HepG2 (cell line): ENCODE measurements at places on chromosomes 7 and 10. TPM values are rescaled to one million over a fixed set of nuclear protein-coding genes. Genes with fewer than 3 reads are reported as not detected.

Gene ELN
- 0.08 and 0.15 TPM in 2 replicates for total RNA-seq

Gene MOGAT3
- total RNA-seq: 5.5 and 22.5 TPM in 2 replicates

Gene TECPR1
- 6.3 and 8.3 TPM in 2 replicates for total RNA-seq

Gene LIPJ
- total RNA-seq: not detected in 2 replicates

Gene VAX1
- not detected in 2 replicates for total RNA-seq

DNA sequence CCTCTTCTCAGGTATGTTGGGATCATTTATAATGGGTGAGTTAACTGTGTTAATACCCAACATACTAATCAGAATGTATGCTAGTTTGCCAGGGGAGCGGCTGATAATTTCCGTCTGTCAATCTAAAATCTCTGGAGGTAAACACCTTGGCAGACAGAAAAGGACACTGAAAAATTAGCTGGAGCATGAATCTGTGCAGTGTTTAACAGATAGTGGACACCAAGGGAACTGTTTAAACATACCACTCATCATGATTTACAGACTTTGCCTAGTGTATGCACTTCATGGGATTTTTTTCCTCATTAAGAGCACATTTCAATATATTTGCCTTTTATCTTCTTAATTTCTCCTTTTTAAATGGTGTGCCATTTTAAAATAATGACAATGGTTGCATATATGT is 68.2 kb downstream of the SLC13A1 start:
- H3K27ac ChIP-seq: no peak overlapping the region
- no peaks in the 10 kb centered on the region for H3K4me1 ChIP-seq
- no peaks in the 10 kb centered on the region for H3K36me3 ChIP-seq
- DNase-seq: no peak

DNA sequence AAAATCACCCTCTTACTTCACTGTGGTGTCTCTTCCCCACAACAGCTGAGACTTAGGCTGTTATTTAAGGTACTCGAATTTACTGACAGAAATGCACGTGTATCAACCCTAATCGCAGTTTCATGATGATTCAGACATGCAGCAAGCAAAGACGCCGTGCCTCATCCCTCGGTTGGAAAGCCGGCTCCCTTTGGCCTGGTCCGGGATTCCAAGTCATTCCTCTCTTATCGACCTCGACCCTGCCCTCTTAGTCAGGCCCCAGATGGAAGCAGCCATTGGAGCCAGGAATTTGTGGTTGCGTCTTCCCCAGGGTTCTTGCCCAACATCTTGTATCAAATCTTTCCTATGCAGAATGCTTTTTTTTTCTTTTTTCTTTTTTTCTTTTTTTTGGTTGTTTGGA is 229.5 kb downstream of the GATA3 start:
- peaks cover 1% of the 10 kb centered on the region; the same call in 1 of the 2 replicates for H3K27me3 ChIP-seq
- H3K27ac ChIP-seq: no peak overlapping the region
- no peak for DNase-seq
- no peaks in the 10 kb centered on the region for H3K4me1 ChIP-seq

- H3K4me1 ChIP-seq: no peaks in the 10 kb centered on the region
- H3K36me3 ChIP-seq: no peaks in the 10 kb centered on the region
- DNase-seq: no peak
- no peaks in the 10 kb centered on the region for H3K27me3 ChIP-seq
- no peak overlapping the region for H3K27ac ChIP-seq
Observed at GRCh38 chr7:87027900-87028299, 31.6 kb downstream of the ELAPOR2 start.

DNA sequence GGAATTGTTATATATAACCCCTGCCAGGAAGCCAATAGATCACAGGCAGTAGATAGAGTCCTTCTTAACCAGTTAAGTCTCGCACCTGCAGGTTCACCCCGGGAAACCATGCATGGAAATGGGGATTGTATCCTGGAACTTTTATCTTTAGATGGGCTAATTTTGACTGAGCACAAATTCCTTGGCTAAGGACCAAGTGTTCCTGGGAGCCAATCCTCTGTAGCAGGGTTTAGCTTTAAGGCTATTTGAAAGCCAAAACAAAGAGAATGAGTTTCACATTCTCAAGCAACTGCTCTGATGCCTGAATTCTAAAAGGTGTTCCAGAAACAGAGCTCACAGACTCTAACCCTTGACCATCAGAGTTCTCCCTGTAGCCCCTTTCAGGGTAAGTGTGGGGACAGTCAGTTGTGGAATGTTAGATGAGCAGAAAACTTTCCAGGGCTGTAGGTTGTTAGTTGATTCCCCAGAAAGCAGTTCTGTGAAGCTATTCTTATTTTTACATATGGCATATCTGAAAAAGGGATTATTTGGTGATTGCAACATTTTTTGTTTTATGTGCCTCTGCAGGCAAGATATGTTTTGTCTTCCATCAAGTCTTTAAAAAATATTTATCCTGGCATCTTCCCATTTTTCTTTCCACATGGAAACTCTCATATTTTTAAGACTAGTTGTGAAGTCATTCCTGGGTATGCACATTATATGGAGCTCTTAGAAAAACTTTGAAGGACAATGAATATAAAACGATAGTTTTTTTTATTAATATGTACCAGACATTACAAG is 16.2 kb upstream of the NPVF start:
- H3K27ac ChIP-seq: no peak overlapping the region
- DNase-seq: no peak
- H3K4me1 ChIP-seq: peaks cover 8% of the 10 kb centered on the region
- H3K36me3 ChIP-seq: no peaks in the 10 kb centered on the region
- no peak overlapping the region for H3K4me3 ChIP-seq

DNA sequence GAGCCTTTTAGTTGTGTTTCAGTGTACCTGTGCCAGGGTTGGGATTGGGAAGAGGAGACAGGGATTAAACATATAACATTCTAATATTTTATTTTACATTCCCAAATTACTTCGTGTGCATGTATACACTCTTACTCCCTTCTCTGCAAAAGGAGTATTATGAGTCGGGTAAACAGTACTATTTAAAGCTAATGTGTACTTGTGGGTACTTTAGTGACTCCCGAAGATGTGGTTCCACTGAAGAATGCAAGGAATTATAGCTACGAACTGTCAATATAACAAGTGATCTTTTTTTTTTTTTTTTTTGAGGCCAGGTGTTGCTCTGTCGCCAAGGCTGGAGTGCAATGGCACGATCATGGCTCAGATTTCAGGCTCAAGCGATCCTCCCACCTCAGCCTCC is 122.6 kb upstream of the RPA3 start:
- H3K4me3 ChIP-seq: no peak overlapping the region
- H3K36me3 ChIP-seq: no peaks in the 10 kb centered on the region
- no peaks in the 10 kb centered on the region for H3K4me1 ChIP-seq
- H3K27ac ChIP-seq: no peak overlapping the region

DNA sequence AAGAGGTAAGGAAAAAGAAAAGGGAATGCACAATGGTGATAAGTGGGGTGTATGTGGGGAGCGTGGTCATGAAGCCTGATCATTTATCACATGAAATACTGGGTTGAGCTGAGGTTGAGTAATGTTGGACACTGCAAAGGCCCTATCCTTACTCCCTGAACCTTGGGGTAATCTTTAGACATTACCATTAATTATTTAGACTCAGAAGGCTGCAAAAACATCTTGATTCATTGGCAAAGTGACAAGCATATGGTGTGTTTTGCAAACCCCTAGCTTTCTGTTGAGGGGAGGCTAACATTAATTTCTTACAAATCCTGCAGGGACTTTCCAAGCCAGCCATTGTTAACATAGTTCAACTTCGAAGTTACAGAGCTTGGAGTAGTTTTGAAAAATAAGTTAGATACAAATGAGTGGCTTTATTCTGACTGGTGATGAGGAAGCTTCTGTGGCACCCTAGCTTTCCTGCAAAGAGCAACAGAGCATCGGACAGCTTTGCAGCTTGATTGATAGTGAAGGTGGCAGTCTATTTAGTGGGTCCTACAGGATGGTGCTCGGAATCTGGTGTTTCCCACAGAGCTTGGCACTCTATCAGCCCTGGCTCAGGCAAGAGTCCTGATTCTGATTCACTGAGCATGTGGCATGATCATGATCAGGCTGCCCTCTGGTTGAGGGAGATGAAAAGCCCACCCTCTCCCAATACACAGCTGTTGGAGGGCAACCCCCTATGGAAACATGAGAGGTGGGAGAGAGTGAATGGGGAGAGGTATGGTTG is 153.7 kb upstream of the NPVF start:
- no peak for DNase-seq
- H3K4me3 ChIP-seq: no peak overlapping the region
- H3K27ac ChIP-seq: no peak overlapping the region
- no peaks in the 10 kb centered on the region; the same call in 2 of the 3 replicates for H3K27me3 ChIP-seq
- no peaks in the 10 kb centered on the region for H3K36me3 ChIP-seq

- H3K36me3 ChIP-seq: peaks cover 22% of the 10 kb centered on the region
- peaks cover 70% of the 10 kb centered on the region for H3K4me1 ChIP-seq
- peak overlapping the region; percentile 56 for H3K27ac ChIP-seq
- no peaks in the 10 kb centered on the region for H3K27me3 ChIP-seq
- H3K4me3 ChIP-seq: no peak overlapping the region
Observed at GRCh38 chr10:114491933-114492332, 87.6 kb upstream of the AFAP1L2 start.

- peaks cover 10% of the 10 kb centered on the region; the same call in 1 of the 2 replicates for H3K4me1 ChIP-seq
- no peak for DNase-seq
- peaks cover 11% of the 10 kb centered on the region for H3K27me3 ChIP-seq
- H3K36me3 ChIP-seq: no peaks in the 10 kb centered on the region
Observed at GRCh38 chr10:133186416-133187090, 26.5 kb downstream of the KNDC1 start.

GRCh38 chr10:52551046-52551445 is 221.5 kb downstream of the MBL2 start:
- H3K36me3 ChIP-seq: no peaks in the 10 kb centered on the region
- no peak overlapping the region for H3K27ac ChIP-seq
- H3K27me3 ChIP-seq: no peaks in the 10 kb centered on the region
- no peaks in the 10 kb centered on the region for H3K4me1 ChIP-seq
- no peak overlapping the region for H3K4me3 ChIP-seq

GRCh38 chr10:131691481-131692090 is 209.2 kb upstream of the PPP2R2D start:
- DNase-seq: no peak
- no peaks in the 10 kb centered on the region for H3K36me3 ChIP-seq
- no peak overlapping the region for H3K4me3 ChIP-seq
- no peak overlapping the region for H3K27ac ChIP-seq
- H3K27me3 ChIP-seq: peaks cover 9% of the 10 kb centered on the region
- H3K4me1 ChIP-seq: no peaks in the 10 kb centered on the region
